ENCODE measurements at places on chromosomes 7 and 10.

DNA sequence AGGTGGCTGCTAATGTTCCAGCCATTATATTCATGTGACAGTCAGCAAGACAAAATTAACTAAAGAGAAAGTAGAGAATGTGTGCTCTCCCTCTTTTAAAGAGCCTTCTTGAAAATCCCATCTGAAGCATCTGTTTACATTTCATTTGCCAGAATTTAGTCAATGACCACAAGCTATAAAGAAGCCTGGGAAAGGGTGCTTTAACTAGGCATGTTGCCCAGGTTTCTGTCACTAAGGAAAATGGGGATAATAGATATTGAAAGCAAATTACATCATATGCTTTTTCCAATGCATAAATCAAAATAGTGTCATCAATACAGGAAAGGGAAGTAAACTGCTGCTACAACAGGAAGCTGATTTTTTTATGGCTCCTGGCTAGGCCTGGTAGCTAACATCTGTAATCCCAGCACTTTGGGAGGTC, 67.7 kb downstream of the ELAPOR2 start:
- DNase-seq, result no peak

GRCh38 chr10:76466836-76467503, 1035.5 kb downstream of the LRMDA start:
- DNase-seq, result no peak

DNA sequence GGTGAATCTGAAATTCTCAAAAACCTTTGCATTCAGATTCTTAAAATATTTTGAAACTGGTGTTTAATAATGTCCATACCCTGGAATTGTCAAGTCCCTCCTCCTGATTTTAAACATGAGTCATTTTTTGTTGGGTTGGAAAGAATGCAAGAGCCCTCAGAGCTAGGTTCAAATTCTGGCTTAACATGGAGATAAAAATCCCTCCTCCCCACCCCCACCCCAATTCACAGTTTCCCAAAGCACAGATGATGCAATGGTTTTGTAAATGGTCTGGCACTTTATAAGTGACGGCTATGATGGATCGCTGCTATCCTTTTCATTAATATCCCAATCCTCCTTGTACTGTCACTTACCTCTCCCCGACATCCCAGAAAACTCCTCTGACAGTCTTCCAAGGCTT, 332.8 kb downstream of the PLXNA4 start:
- no peak for DNase-seq

GRCh38 chr10:3747984-3748383, 37.0 kb downstream of the KLF6 start:
- no peak for DNase-seq

GRCh38 chr10:5968681-5969453, 8.5 kb downstream of the IL15RA start:
- no peak for DNase-seq

- no peak for DNase-seq
Measured at GRCh38 chr7:18384491-18385143, 110.9 kb upstream of the HDAC9 start.

- DNase-seq, result peak; percentile 65
Measured at GRCh38 chr10:91163869-91164474, 56.5 kb upstream of the PCGF5 start.

- DNase-seq, result no peak
Measured at GRCh38 chr10:83078160-83078559, 1061.1 kb upstream of the GHITM start.

DNA sequence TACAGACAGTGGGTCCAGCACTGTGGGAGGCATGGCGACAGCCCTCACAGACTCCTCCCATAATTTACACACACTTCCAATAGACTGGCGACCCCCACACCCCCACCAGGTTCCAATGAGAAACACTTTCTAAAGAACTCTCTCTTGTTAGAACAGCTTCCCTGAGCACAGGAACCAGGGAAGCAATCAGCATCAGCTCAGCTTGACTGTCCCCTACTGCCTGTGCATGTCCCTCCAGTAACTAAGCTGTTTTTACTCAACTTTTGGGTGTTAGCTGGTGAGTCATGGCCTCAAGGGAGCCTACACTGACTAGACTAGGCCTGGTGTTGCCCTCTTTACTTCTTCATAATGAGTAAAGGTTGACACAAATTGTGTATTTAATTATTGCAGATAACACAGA, 32.6 kb upstream of the HERPUD2 start:
- no peak for DNase-seq

- DNase-seq, result no peak
Measured at GRCh38 chr7:24965831-24966708, 13.9 kb downstream of the OSBPL3 start.

- no peak for DNase-seq
Measured at GRCh38 chr10:85224366-85224940, 896.1 kb downstream of the CCSER2 start.

- no peak for DNase-seq
Measured at GRCh38 chr7:140229101-140229525, 52.3 kb upstream of the KDM7A start.

- DNase-seq, result peak; percentile 73
Measured at GRCh38 chr10:119103903-119104653, at the start of gene DENND10. TSS of gene DENND10 (plus strand) at chr10:119104113. CDS start at chr10:119104143, 30 bp downstream.

- DNase-seq, result no peak
Measured at GRCh38 chr7:19284596-19285300, 139.5 kb upstream of the FERD3L start.

DNA sequence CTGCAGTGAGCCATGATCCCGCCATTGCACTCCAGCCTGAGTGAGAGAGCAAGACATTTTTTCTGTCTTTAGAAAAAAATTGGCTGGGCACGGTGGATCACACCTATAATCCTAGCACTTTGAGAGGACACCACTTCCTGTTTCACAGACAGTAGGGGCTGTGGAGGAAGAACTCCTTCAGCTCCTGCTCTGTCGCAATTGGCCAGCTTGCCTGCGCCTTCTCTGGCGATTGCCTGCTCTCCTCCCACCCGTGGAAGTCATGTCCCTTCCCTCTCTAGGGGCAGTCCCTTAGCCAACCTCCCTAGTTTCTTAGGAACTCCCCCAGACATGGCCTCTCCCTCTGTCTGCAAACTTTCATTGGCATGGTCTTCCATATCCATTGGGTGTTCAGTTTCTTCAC, 8.7 kb downstream of the PDSS1 start:
- no peak for DNase-seq

- peak; percentile 29 for DNase-seq
Measured at GRCh38 chr7:28922624-28923331, 35.4 kb downstream of the TRIL start.

DNA sequence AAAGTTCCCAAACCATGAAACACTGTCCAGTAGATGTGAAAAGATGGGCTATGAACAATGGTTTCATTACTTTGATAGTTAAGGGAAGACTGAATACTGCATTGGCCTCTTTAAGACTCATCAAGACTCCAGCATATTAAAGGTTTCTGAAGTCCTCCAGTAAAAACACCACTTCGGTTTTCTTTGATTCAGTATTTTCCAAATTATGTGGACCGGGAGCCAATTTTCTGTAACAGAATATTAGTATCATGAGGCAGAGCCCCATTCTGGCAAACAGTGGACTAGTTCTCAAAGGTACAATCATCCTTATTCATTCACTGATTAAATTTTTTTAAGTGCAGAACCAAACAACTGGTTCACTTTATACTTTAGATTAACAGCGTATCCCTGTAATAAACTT, 241.1 kb upstream of the LRGUK start:
- no peak for DNase-seq

GRCh38 chr10:74282151-74282847, 131.3 kb downstream of the ADK start:
- DNase-seq, result no peak

GRCh38 chr10:99604862-99605261, 15.4 kb downstream of the SLC25A28 start:
- DNase-seq, result no peak

- no peak for DNase-seq
Measured at GRCh38 chr10:13375791-13376190, 27.7 kb upstream of the SEPHS1 start.

- no peak for DNase-seq
Measured at GRCh38 chr10:116992183-116992582, 12.8 kb downstream of the SHTN1 start.
